ENCODE measurements at places on chromosomes 11 and 22.

DNA sequence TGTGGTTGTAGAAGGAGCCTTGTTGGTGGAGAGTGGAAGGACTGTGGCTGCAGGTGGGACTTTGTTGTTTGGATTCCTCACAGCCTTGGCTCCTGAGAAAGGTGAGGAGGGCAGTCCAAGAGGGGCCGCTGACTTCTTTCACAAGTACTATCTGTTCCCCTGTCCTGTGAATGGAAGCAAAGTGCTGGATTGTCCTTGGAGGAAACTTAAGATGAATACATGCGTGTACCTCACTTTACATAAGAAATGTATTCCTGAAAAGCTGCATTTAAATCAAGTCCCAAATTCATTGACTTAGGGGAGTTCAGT is 2.4 kb downstream of the FUT4 start:
- DNase-seq: no peak

DNA sequence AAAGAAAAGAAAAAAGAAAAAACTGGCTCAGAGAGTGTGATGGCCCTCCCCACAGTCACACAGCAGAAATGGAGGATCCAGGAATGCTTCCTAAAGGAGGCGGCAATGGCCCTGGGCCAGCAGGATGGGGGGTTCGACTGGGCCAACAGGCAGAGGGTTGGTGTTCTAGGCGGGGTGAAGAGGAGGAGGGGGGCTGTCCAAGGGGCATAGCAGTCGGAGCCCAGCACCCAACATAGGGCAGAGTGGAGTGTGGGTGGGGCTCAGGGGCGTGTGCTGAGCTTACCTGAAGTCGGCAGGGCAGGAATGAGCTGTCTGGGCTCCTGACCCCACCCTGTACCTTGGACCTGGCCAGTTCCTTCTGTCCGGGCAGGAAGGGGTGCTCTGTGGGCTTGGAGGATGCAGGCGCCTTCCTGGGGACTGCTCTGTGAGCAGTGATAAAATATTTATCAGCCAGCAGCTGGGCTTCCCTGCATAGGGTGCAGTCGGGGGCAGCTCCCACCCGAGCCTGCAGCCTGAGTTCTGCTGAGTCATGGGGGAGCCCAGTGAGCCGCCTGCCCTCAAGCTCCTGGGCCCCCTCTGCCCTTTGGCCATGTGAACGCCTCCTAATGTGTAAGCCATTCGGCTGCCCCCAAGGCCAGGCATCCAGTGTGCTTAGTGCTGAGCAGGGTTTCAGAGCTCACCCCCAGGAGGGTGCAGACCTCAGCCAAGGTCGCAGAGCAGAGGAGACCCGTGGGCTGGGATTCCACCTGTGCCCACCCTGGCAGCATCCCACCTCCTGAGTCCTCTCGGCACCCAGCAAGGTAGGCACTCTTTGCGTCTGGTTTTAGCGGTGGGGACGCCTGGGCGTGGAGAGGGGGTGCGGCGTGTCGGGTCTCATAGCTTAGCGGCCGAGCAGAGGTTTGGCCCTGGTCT is 25.3 kb upstream of the PRR5 start:
- DNase-seq: no peak

DNA sequence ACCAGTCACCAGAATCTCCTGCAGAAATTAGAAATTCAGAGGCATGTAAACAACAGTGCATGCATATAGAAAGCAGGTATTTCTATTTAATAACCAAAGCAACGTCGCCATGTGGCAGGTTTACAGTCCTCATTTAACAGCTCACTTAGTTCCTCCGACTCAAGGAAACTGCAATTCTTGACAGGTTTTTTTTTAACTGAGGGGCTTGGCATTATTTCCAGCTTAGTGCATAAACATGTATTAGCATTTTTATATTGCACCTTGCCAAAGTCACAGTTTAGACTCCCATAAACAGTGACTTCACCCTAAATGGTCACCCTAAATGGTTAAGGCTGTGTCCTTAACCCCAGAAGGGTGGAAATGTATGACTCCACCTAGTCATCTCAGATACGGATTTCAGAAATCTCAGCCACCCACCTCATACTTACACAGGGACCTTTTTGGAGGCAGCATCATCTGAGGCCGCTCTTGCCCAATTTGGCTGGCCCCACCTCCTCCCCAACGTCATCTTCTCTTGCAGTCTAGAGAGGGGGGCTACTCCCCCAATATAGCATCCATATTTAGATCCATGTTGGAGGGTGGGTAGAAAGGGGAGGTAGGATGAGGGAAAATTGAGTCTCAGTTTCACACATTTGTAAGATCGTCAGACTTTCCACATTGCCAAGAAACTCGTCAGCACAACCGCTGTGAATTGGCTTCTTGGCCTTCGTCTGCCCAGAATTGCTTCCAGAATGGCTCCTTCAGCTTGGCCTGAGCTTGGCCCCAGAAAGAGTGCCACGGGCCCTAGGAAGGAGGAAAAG is 31.8 kb upstream of the SLC35C1 start:
- DNase-seq: no peak

DNA sequence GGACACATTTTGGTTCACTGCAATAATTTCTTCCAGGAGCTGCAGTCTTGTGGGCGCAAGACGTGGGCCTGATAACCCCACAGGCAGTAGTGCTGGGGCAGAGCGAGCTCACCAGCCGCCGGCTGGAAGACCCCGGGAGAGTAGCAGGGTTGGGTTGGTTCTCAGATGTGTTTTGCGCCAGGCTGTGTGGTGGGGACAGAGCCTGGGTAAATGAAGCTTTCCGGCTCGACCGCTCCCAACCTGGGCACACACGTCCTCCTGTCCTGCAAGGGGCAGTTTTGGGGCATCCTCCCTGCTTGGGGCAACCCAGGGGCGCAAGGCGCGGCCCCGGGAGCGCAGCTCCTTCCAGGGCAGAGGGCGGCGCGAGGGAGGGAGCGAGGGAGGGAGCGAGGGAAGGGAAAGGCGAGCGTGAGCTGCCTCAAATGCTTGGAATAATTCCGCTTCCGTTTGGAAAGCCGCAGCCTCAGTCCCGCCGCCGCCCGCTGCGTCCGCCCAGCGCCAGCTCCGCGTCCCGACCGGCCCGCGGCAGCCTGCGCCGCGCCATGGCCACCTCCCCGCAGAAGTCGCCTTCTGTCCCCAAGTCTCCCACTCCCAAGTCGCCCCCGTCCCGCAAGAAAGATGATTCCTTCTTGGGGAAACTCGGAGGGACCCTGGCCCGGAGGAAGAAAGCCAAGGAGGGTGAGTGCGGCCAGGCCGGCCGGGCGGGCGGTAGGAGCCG is at the start of gene PARVA:
Gene PARVA, plus strand, starts transcription at position 466 of the 718 bp plus-strand sequence. Its CDS starts 77 bp downstream, at position 543.
- DNase-seq: no peak

DNA sequence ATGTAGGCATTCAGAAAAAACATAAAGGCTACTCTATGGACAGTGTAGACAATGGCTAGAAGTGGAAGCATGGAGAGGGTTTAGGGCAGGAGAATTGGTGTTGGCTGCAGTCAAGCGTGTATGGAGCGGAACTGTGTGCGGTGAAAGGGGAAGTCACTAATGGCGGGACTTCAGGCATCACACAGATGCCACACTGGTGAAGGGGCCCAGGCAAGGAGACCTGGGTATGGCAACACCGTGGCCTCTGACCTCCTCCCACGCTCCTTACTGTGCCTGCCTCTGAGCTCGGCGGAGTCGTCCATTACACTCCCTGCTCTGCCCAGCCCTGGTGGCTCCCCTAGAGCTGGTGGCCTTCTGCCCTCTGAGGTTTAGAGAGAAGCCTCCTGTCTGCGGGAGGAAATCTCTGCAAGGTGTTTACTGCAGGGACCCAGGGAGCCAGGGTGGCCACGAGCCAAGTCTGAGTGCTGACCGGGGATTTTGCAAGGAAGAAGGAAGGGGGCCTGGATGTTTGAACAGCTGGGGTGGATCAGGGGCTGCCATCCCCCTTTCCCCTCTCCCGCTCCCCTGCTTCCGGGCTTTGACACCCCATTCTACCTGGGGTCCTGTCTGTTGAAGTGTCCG is 75.1 kb upstream of the TSPAN18 start:
- DNase-seq: no peak

DNA sequence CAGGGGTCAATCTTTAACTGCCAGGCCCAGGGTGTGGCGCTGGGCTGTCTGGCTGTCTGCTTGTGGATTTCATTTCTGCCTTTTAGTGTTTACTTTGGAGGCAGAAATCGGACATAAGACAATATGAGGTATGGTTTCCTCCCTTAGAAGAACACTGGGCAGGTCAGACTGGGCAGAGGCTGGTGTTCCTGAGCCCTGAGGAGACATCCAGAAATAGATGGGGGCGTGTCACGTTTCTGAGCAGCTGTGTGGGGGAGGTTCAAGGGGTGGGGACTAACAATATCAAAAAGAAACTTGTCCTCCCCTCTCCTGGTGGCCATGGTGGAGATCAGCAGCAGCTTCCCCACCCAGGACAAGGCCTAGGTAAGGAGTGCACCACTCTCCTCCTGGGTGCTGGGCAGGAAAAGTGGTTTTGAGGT is at the start of gene ART1:
Gene ART1, plus strand, starts transcription at position 312 of the 419 bp plus-strand sequence. CDS start 14,086 bp downstream, outside the sequence.
- no peak for DNase-seq

DNA sequence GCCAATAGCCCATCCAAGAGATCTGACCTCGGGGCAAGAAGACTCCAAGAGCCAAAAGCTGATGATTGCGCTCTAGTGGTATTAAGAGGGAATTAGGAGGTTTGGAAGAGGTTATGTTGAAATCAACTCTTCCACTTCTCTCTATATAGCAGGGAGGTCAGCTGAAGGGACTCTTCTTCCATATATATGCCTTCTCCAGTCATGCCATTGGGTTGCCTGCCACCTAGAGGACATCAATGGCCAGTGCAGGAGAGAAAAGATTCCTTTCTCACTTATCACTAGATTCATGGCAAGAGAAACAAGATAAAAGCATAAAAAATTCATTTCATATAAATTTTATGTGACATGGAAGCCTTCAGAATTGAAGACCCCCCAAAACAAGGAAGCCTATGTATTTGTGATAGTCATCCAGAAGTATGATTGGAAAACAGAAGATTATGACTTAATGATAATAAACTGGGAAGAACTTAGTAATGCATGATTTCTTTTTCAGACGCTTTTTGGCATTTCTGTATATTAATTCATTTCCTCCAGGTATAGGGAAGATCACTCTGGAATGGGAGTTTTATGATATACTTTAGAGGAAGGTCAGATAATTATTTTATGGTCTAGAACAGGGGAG is 435.1 kb upstream of the DDI1 start:
- no peak for DNase-seq

DNA sequence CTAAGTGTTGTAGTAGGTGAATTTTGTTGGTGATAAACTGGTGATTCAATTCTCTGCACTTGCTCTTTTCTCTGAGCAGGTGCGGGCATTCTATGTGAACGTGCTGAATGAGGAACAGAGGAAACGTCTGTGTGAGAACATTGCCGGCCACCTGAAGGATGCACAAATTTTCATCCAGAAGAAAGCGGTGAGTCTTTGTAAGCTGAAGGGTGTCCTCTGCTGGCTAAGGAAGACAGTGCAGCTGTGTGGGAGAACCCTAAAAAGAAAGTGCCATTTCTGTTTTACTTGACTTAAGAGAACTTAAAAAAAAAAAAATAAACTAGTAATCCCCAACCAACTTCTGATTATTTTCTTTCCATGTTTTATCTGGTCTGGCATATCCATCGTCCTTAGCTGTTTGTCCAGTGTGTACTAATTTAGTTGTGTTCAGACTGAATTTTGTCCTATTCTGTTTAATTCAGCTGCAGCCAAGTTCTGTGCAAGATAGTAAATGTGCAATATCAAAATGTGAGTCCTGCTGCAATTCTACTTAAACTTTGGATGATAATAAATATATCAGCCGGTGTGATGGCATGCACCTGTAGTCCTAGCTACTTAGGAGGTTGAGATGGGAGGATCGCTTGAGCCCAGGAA is 29.6 kb downstream of the CAT start:
- no peak for DNase-seq

GRCh38 chr11:72353861-72354260 is 80.5 kb downstream of the CLPB start:
- no peak for DNase-seq

DNA sequence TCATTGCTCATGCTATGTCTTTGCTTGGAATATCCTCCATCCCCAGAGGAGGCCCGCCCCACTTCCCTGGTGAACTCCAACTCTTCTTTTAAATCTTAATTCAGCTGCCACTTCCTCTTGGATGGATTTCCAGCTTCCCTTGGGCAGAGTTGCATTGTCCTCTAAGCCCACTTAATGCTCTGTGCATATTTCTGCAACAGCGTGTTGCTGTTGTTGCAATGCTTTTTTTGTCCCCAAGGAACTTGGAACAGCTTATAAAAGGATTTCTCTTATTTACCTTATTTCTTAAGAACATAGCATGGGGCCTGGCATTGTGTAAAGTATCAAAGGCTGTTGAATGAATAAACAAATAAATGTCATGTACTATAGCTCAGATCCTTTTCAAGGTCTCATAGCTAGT is 507.4 kb downstream of the METTL15 start:
- DNase-seq: no peak

- no peak for DNase-seq
Measured at GRCh38 chr22:20607157-20607907, 99.9 kb downstream of the MED15 start.

DNA sequence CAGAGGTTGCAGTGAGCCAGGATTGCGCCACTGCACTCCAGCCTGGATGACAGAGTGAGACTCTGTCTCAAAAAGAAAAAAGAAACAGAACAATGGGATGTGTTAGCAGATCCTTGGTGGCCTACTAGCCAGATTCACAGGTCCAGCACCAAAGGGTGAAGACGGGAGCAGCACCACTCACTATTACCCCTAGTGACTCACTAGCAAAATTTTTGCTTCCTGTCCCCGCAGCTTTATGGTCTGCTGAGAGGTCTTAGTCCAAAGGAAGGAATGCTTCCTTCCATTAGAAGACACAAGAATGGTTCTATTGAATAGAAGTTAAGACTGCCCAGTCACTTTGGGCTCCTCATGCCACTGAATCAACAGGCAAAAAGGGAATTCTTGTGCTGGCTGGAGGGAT is 35.9 kb upstream of the NUP50 start:
- no peak for DNase-seq

DNA sequence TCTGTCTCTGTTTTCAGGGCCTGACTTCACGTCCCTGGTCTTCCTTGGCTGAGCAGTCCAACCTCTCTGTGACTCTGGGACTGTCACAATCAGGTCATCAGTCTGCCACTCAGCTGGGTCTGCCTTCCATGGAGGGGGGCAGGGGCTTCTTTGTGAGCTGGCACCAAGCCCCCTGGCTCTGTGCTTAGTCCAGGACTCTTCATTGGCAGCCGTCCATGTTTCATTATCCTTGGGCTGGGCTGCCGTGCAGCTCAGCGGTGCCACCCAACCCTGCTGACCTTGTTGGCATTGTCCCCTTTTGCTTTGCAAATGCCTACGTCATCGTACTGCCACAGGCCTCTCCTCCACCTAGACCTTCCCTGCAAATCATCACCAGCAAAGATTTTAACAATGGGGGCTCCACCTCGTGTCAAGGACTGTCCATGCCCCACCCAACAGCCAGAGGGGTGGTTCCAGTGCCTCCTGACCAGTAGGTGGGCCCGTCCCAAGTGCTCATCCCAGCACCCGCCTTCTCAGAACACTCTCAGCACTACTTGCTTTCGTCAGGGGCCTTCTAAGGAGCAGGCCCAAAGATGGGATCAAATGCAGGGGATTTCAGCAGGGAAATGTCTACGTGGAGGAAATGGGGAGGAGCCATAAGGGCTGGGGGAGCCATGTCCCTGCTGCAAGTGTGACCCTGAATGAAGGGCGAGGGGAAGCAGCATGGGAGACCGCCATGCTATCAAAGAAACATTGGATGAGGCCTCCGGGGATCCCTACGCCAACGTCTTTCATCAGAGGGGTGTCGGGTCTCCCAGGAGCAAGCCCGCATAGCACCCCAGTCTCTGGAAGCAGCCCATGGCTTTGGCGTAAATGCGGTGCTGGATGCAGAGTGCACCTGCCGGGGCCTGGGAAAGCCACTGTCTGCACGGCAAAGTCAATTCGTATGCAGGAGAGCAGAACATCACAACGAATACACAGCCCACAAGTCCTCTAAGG is 18.2 kb downstream of the KRTAP5-6 start:
- DNase-seq: no peak

- DNase-seq: no peak
Measured at GRCh38 chr11:110665689-110666465, 46.4 kb downstream of the ARHGAP20 start.

- DNase-seq: no peak
Measured at GRCh38 chr11:93481279-93481678, 61.9 kb downstream of the SMCO4 start.

All from activated CD4-positive, alpha-beta T cell treated with anti-CD3 and anti-CD28 coated beads for 1 hour (primary cell).